ENCODE measurements at places on chromosomes 5 and 9.

GRCh38 chr9:33472171-33472880, 1.4 kb downstream of the NOL6 start:
- DNase-seq = no peak

- DNase-seq = no peak
Measured at GRCh38 chr5:162037431-162037830, 30.1 kb upstream of the GABRG2 start.

DNA sequence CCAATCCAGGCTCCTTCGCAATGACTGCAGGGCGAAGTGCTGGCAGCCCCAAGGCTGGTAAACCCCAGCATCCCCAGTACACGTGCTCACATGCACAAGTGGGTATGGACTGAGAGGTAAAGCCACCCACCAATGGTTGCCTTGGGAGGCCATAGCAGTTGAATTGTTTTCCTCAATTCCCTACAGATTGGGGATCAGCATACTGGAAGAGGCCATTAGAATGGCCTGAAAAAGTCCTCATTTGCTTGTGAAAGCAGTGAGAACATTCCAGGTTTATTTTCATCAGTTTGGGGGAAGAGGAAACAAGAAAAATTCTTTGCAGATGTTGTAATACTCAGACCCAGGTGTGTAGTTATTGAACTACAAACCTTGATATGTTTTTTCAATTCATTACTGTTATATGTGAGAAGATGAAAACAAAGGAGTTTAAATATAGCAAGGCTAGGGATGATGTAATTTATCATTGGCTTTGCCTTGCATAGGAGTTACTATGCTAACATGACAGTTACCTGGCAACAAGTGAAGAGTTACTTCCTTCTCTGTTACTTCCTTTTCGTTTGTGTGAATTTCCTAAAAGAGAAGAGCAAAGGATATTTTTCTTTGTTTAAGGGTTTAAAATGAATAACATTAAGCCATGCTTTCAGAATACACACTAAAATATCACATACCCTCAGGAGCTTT, 36.4 kb downstream of the MTMR12 start:
- no peak for DNase-seq

DNA sequence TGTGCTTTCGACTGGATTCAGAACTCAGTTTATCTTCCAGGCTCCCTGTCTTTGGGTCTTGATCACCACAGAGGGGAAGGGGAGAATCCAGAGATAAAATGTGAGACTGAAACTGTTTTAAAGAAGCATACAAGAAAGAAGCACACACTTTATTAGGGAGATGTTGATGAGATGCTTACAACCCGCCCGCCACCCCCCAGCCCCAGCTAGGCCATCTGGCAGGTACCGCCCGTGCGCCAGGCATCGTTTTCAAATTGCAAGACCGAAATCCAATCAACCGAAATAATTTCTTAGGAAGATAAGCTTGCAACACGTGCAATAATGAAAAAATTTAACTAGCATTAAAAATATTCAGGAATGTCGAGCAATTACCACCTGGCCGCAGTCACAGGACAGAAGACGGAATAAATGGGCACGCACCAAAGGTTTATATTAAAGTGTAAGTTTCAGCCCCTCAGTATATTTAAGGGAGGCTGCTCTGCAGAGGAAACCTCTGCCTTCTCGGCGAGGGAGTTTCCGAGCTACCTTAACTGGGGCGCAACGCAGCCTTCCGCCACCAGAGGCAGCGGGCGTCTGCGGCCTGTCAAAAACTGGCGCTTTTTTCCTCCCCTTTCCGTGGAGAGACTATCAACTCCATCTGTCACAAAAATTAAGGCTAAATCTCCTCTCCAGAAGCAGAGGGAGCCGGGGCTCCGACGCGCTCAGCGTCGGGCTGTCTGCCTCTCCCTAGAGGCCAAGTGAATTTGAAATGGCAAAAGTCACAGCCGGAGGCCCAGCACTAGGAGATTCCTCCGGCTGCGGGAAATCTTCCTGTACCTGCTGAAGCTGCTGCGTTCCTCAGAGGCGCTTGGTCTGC, 996 bp upstream of the GAS1 start:
- peak; percentile 31 for DNase-seq

- no peak for DNase-seq
Measured at GRCh38 chr5:115396081-115396480, 99.6 kb upstream of the CCDC112 start.

DNA sequence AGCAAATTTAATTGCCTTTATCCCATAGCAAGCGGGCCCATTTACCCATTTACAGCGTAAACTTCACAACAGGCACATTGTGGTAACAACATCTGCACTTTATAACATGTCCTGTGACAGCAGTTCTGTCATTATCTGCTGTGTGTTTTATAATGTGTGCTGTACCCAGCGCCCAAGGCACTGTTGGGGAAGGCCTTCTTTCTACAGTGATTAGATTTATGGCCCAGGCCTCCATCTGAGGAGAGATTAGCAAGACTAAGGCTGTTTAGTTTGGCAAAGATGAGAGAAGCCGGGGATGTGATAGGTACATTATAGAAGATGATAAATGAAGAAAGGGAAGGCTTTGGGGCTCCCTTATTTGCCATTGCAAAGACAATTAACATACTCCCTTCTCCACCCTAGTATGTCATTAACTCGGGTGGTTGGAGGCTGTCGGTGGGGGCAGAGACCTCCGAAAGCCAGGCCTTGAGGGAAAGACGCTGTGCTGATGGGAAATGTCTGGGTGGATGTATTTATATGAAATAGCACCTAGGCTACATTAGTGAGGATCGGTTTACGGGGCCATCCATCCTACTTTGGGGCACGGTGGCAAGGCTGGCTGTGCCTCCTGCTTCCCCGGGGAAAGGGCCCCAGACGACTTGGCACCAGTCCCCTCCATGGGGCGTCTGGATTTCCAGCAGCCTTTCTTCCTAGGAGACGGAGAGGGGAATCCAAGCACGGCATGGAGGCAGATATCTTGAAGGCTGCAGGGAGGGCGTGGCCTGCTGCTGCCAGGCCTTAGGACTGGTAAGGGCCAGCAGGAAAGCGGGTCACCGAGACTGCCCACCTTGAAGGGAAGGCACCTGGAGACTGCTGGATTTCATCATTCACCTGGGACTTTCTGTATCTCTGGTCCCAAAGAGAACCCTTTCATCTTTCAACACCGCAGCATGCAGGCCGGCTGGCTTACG, 64.3 kb upstream of the PTCH1 start:
- no peak for DNase-seq

DNA sequence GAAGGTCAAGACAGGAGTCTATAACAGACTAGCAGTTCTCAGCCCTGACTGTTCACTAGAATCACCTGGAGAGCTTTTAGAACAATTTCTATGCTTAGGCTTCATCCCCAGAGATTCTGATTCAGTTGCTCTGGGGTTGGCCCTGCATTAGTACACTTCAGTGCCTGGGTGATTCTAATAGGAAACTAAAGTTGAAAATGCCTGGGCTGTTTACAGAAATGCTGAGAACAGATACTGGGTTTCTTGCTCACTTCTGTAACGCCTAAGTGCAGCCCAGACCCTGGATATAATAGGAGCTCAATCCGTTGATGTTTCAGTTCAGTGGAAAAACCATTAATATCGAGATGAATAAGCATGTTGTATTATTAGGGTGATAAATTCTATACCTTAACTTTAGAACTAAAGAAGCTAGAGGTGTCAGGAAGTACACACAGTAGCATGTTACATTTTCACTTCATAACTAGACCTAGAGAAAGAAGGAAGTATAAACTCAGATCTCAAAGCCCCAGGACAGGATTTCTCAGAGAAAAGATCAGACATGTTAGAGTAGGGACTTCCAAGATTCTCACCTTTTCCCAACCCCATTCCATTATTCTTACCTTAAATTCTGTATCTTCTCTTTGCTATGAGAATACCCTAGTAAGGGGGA, 20.4 kb downstream of the HAVCR2 start:
- no peak for DNase-seq

DNA sequence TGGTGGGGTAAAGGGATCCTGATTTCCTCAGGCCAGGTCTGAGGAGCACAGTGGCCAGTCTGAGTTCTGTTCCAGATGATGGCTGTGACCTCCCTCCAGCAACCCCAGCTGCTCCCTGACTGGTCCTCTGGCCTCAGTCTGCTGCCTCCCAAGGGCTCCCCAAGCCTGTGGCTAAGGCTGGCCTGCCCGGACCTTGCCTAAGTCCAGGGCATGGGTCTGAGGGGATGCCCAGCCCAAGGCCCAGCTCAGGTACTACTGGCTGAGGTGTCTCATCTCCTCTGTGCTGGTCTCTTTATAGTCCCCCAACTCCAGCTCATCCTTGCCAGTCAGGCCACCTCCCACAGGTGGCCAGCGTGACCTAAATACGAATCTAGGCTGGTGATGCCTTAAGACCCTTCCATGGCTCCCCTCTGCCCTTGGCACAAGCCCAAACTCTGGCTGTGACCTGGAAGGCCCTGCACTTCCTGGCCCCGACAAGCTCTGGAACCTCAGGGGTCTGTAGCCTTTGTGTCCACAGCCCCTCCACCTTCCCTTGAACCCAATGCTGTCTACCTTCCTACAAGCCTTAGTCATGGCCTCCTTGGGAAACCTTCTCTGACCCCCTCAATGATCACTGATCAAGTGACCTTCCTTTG, 9.8 kb downstream of the KIF12 start:
- no peak for DNase-seq

GRCh38 chr5:36079200-36079781, 12.6 kb upstream of the UGT3A2 start:
- DNase-seq = peak; percentile 6

GRCh38 chr5:181133610-181134231, 2.8 kb upstream of the OR2V1 start:
- DNase-seq = peak; percentile 29

DNA sequence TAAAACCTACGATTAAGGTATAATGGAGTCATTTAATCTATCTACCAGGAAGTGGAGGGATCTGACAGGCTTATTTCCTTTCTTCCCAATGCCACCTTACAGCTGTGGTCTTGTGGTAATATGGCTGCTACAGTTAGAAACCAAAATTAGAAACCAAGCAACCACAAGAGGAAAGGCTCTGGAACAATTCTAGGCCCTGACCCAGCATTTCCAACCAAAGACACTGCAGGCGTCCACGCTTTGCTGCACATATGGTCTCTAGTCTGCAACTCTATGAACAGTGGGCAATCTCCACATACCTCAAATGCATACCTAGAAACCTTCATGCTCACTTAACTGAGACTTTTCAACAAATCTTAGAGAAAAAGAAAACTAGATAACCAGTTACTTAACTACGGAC, 339.1 kb downstream of the NFIB start:
- peak; percentile 74 for DNase-seq

- no peak for DNase-seq
Measured at GRCh38 chr9:124258607-124259157, 933 bp downstream of the NEK6 start.

GRCh38 chr5:132530946-132531345, 12.4 kb downstream of the IL5 start:
- DNase-seq = no peak

DNA sequence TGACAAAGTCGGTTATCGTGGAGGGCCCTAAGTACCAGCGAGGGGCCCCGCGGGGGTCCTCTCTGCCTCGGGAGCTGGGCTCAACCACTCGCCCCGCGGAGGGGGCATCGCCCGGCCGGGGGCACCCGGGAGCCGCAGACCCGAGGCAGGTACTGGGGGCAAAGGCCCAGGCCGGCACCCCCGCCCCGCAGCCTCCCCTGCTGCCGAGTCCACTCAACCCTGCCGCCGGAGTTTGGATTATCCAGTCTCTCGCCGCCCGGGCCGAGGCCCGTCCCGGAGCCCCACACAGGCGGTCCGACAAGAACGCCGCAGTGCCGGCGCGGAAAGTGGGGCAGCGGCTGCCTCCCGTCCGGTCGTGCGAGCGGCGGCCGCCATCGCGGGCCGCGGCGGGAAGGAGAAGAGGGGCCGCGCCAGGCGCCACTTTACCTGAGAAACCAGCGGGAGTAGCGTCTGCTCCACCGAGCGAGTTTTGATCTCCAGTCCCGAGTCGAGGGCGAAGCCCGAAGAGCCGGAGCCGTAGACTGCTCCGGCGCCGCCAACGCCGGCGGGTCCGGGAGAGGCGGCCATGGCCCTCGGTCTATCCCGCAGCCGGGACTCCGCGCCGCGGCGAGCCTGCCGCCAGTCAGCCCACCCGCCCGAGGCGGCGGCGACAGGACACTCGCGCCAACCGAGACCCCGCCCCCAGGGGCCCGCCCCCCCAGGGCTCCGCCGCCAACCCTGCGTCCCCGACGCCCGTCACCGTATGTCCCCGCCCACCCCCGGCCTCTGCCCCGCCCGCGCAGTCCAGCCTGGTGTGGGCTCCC, at the start of gene CTNNAL1:
Gene CTNNAL1, minus strand, starts transcription at position 624 of the 803 bp plus-strand sequence. Its CDS starts 57 bp downstream, at position 567.
- no peak for DNase-seq

DNA sequence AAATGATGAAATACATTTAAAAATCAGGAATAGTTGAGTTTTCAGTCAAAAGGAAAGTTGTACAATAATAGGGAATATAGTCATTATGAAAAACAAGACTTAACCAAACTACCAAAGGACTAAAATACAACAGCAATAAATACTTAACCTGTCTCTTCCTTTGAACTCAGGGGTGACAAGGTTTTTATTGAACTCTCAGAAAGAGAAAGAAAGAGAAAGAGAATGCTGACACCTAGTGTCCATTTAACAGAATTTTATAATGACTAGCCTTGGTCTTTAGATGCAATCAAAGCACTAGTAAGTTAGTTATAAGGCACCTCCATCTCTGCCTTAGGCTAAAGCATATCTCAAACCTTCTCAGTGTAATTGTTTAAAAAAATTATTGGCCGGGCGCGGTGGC, 47.5 kb downstream of the UIMC1 start:
- DNase-seq = peak; percentile 7

DNA sequence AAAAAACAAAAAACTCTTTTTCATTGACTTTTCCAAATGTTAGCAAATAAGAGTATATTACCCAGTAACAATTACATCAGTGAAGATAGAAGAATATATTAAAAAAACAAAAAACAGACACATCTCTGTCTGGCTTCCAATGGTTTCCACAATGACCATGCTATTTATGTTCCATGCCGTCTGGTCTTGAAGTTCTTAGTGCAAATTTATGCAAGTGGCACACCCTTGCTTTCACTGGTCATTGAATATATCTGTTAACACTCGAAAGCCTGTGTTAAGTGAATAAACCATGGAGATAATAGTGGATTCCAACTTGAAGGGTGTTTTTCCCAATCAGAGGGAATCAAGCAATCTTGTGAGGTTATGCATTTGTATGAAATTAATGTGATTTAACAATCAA, 291.9 kb downstream of the KCTD16 start:
- no peak for DNase-seq

DNA sequence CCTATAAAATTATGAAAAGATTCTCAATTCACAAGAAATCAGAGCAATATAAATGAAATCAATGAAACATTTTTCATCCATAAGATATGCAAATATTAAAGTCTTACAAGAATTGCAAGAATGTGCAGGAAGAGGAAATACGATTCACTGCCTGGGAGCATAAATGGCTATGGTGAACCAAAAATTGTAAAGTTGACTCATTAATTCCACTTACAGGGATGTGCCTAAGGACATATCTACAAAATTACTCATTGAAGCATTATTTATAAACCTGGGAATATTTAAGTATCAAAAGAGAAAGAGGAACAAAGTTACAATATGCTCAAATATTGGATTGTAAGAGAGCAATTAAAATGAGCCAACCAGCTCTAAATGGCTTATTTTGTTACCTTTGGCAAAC, 6.9 kb upstream of the NIPSNAP3A start:
- no peak for DNase-seq

- no peak for DNase-seq
Measured at GRCh38 chr5:69004127-69004526, 89.7 kb upstream of the SLC30A5 start.
